ENCODE measurements at places on chromosomes 1 and 21. TPM values are rescaled to one million over a fixed set of nuclear protein-coding genes. Genes with fewer than 3 reads are reported as not detected.

Gene S100A8
- not detected for total RNA-seq

Gene ABCA4
- 0.65 TPM for total RNA-seq

Gene ANGPTL3
- not detected for total RNA-seq

Gene MAP3K21
- 0.46 TPM for total RNA-seq

Gene ELF3
- total RNA-seq: 0.18 TPM

Gene PTGS2
- 53.3 TPM for total RNA-seq

Gene OR2T35
- not detected for total RNA-seq

Gene PADI4
- total RNA-seq: not detected

Gene RAB42
- total RNA-seq: 3.6 TPM

Gene TSPAN2
- 3.5 TPM for total RNA-seq

Gene GPATCH4
- total RNA-seq: 7.8 TPM

Gene CFHR4
- total RNA-seq: not detected

Gene UCHL5
- total RNA-seq: 23.1 TPM

Gene S100A5
- total RNA-seq: not detected

Gene GCSAML
- total RNA-seq: not detected

Gene PROX1
- total RNA-seq: under 0.01 TPM

Gene PLA2G2F
- total RNA-seq: not detected

Gene PCSK9
- 13.7 TPM for total RNA-seq

Gene PAPPA2
- 9.3 TPM for total RNA-seq

Gene SPTA1
- total RNA-seq: 0.18 TPM

Gene KHDC4
- 14.6 TPM for total RNA-seq

Gene MACO1
- total RNA-seq: 16.6 TPM

Gene KIF21B
- under 0.01 TPM for total RNA-seq

Gene DYRK1A
- total RNA-seq: 57.6 TPM

Gene LPAR3
- 2.6 TPM for total RNA-seq

Gene ERICH3
- not detected for total RNA-seq

Gene CA14
- not detected for total RNA-seq

Gene AKNAD1
- not detected for total RNA-seq

Gene KLF17
- total RNA-seq: 0.09 TPM

Gene AMY1C
- total RNA-seq: not detected

Gene MXRA8
- total RNA-seq: 258 TPM

Gene MAP3K7CL
- 3.7 TPM for total RNA-seq

Gene C2CD2
- 22.2 TPM for total RNA-seq

Gene IL6R
- 4.4 TPM for total RNA-seq

Gene PCP4
- total RNA-seq: not detected

Gene LIPI
- not detected for total RNA-seq

Gene ILF2
- 148 TPM for total RNA-seq

Gene SPATA1
- 0.71 TPM for total RNA-seq

Gene LAMC1
- total RNA-seq: 613 TPM

Gene RGS7
- under 0.01 TPM for total RNA-seq

Gene EFCAB14
- 27.5 TPM for total RNA-seq

Gene KCNT2
- total RNA-seq: 3.4 TPM

Gene HPCA
- total RNA-seq: under 0.01 TPM

Gene INSRR
- not detected for total RNA-seq

Gene KRTAP13-4
- total RNA-seq: not detected

Gene TEX38
- total RNA-seq: not detected

Gene PI4KB
- 32.0 TPM for total RNA-seq

Gene TBCE
- 19.5 TPM for total RNA-seq

Gene PTPN22
- 0.55 TPM for total RNA-seq

Gene TP73
- total RNA-seq: not detected
